Thyroid gland (tissue), 4 donors: ENCODE measurements at places on chromosomes 16 and 17. TPM values are rescaled to one million over a fixed set of nuclear protein-coding genes. Genes with fewer than 3 reads are reported as not detected.

DNA sequence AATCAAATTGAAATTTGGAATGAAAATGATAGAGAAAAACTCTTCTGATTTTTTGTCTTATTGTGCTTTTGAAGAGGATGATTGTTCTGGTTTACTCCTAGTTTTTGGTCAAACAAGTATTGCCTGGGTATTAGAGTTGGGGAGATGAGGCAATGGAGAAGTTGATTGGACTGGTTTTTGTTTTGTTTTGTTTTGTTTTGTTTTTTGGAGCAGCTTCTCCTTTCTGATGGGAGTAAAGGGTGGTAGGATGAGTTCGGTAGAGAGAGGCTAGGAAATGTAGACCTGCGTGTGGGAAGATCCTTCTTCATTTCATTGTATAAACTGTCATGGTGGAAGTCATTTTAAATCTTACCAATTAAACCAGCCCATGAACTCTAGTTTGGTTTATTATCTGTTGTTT lies 17.7 kb downstream of the ATP6V0A1 start:
- no peak overlapping the region for H3K27ac ChIP-seq
- no peak for DNase-seq
- no peaks in the 10 kb centered on the region for H3K4me1 ChIP-seq
- H3K4me3 ChIP-seq, result no peak overlapping the region
- H3K27me3 ChIP-seq, result no peaks in the 10 kb centered on the region

DNA sequence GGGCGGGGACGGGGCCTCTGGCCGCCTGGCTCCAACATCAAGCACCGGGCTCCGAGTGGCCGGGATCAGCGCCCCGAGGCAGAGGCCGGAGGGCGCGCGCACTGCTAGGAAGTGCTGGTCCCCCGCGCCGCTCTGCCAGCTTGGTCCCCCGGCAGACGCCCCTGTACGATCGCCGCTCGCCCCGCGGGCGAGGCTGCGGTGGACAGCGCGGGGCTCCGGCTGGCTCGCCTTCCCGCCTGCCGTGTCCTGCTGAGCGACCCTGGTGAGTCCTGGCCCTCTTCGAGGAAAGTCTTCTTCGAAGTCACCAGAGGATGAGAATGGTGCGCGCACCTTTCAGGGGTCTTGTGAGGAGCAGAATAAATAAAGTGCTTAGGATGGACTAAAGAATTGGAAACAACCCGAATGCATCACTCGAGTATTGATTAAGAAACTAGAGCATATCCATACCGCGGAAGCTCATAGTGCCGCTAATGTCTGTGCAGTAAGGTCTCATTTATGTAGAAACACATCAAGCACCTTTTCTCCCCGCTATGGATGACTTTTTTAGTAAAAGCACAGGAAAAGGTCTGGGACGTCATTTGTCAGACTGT lies 392 bp downstream of the ZNF213 start:
- no peak for DNase-seq
- peaks cover 12% of the 10 kb centered on the region for H3K4me1 ChIP-seq
- peaks cover 4% of the 10 kb centered on the region for H3K36me3 ChIP-seq

DNA sequence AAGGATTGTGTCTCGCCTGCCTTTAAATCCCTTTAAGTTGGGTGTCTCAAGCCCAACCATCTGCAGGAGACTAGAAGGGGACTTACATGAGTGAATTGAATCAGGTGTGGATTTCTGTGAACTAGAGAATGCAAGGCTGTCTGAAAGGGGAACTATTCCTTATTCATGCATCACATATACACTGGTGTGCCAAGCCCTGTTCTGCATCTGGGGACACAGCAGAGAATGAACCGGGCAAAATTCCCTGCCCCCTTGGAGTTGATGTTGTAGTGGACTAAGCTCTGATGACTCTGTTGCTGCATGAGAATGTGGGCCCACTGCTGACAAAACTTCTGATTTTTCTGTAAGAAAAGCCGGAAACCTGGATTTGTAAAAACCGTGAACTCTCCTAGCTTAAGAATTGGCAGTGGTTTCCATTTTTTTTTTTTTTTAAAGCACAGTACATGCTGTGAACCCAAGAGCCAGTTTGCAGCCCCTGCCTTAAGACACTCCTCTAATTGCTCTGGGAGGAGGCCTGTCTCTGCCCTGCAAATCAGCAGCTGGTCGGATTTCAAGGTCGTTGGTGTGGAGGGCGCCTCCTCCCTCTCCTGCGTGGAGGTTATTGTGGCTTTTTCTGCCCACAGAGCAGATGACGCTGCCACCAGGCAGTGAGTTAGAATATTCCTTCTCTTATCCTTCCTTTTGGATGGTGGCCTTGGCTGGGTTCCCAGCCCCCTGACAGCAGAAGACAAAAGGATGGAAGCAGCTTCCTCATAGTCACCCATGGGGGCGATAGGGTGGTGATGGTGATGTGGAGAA lies 131.0 kb downstream of the PRKCB start:
- H3K36me3 ChIP-seq, result no peaks in the 10 kb centered on the region
- no peaks in the 10 kb centered on the region for H3K27me3 ChIP-seq
- H3K4me1 ChIP-seq, result no peaks in the 10 kb centered on the region
- no peak overlapping the region for H3K27ac ChIP-seq
- no peak for DNase-seq

The CCL14 gene
- 43.0 TPM for total RNA-seq

The DOC2B gene
- 6.7 TPM for total RNA-seq

- no peaks in the 10 kb centered on the region for H3K27me3 ChIP-seq
- H3K27ac ChIP-seq, result peak overlapping the region; percentile 82
- DNase-seq, result peak; percentile 25
- no peak overlapping the region for H3K4me3 ChIP-seq
- H3K36me3 ChIP-seq, result peaks cover 13% of the 10 kb centered on the region
- peaks cover 55% of the 10 kb centered on the region for H3K4me1 ChIP-seq
Observed at GRCh38 chr17:1511290-1511689, 5.1 kb downstream of the INPP5K start.

- no peak overlapping the region for H3K4me3 ChIP-seq
- no peak overlapping the region for H3K27ac ChIP-seq
- no peaks in the 10 kb centered on the region for H3K27me3 ChIP-seq
- no peak for DNase-seq
- no peaks in the 10 kb centered on the region for H3K4me1 ChIP-seq
Observed at GRCh38 chr17:71725811-71726210, 395.0 kb upstream of the SOX9 start.

The FLCN gene
- 79.7 TPM for total RNA-seq

- H3K4me3 ChIP-seq, result no peak overlapping the region
- DNase-seq, result peak; percentile 65
- H3K27ac ChIP-seq, result no peak overlapping the region
- H3K4me1 ChIP-seq, result peaks cover 5% of the 10 kb centered on the region
- H3K36me3 ChIP-seq, result peaks cover 25% of the 10 kb centered on the region
Observed at GRCh38 chr17:81002409-81003361, 11.0 kb downstream of the CHMP6 start.

DNA sequence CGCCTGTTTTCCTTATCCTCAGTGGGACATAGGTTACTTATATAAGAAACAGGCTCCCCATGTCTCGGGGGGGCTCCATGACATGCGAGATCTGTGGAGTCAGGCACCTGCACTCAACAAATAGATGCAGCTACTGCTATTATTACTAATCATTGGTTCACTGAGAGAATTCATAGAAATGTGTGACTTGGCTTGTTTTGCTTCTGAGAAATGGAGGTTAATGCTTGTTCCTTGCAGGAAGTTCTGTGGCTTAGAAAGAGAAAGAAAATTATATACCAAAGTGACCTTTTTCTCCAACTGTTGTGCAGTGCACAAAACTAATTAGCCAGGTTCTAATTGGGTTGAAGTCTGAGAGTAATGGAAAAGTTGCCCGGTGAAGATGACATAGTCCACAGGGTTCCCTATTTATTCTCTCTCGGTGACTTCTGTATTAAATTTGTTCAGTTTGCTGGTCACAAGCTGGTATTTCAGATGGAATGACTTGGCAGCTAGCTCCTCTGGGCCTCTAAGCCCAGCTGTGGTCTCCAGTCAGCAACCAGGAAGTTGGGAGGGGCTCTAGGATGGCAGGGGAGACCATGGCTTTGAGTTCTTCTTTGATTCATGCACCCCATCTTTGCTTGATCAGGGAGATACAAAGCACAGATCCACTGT lies 17.6 kb upstream of the MAF start:
- no peaks in the 10 kb centered on the region for H3K4me1 ChIP-seq
- no peak overlapping the region for H3K27ac ChIP-seq
- no peaks in the 10 kb centered on the region for H3K27me3 ChIP-seq
- no peak overlapping the region for H3K4me3 ChIP-seq
- no peaks in the 10 kb centered on the region for H3K36me3 ChIP-seq

The SKA2 gene
- total RNA-seq, result 41.2 TPM

- peaks cover 4% of the 10 kb centered on the region for H3K4me1 ChIP-seq
- no peaks in the 10 kb centered on the region for H3K27me3 ChIP-seq
- no peak for DNase-seq
- no peak overlapping the region for H3K4me3 ChIP-seq
Observed at GRCh38 chr17:50317121-50317520, 28.8 kb upstream of the XYLT2 start.

The KCNH6 gene
- total RNA-seq, result not detected

The METTL2A gene
- total RNA-seq, result 18.6 TPM

GRCh38 chr16:49776085-49776595 lies 79.8 kb downstream of the ZNF423 start:
- peak overlapping the region; percentile 17 for H3K27ac ChIP-seq
- no peaks in the 10 kb centered on the region for H3K27me3 ChIP-seq
- peak; percentile 3 for DNase-seq
- H3K4me3 ChIP-seq, result no peak overlapping the region

DNA sequence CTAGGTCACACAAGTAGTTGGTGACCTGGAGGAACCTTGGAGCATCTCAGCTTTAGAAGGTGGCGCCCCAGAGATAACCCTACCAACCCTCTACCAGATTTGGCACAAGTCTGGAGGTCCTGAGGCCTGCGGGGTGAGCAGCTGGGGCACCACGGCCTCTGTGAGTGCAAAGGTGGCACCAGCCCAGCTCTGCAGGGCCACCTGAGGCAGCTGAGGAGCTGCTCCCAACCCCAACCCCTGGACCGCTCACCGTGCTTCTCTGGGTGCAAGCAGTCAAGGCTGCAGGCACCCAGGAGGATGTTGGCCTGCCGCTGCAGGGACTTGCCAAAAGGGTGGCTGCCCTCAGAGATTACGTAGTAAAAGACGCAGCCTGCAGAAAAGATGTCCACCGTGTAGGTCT lies 28.4 kb upstream of the ICAM2 start:
- H3K4me3 ChIP-seq, result no peak overlapping the region
- DNase-seq, result no peak
- H3K27ac ChIP-seq, result no peak overlapping the region
- H3K27me3 ChIP-seq, result no peaks in the 10 kb centered on the region
- peaks cover 55% of the 10 kb centered on the region for H3K36me3 ChIP-seq
- no peaks in the 10 kb centered on the region for H3K4me1 ChIP-seq

The FOXN1 gene
- 0.34 TPM for total RNA-seq

DNA sequence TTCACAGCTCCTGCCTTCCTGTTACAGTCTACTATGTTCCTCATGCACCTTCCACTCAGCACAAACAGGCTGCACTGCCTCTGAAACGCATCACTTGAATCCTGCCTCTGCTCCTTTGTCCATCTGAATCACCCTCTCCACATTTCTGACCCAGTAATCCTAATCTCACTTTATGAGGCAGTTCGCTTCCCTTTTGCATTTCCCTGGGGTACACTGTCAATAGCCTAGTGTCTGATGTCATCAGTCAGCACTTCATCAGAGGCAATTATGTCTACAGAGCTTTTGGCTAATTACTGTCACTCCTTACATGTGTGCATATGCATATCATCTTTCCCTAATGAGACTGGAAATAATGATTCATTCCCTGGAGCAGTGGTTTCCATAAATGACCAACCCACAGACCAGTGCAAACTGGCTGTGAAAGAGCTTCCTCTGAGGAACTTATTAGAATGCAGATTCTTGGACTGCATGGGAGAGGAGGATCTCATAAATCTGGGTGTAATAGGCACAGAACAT lies 23.6 kb downstream of the CA4 start:
- H3K27ac ChIP-seq, result no peak overlapping the region
- no peak overlapping the region for H3K4me3 ChIP-seq
- DNase-seq, result no peak
- no peaks in the 10 kb centered on the region for H3K4me1 ChIP-seq

The RBFOX1 gene
- not detected for total RNA-seq

The BAIAP3 gene
- 0.67 TPM for total RNA-seq

The AGRP gene
- not detected for total RNA-seq

DNA sequence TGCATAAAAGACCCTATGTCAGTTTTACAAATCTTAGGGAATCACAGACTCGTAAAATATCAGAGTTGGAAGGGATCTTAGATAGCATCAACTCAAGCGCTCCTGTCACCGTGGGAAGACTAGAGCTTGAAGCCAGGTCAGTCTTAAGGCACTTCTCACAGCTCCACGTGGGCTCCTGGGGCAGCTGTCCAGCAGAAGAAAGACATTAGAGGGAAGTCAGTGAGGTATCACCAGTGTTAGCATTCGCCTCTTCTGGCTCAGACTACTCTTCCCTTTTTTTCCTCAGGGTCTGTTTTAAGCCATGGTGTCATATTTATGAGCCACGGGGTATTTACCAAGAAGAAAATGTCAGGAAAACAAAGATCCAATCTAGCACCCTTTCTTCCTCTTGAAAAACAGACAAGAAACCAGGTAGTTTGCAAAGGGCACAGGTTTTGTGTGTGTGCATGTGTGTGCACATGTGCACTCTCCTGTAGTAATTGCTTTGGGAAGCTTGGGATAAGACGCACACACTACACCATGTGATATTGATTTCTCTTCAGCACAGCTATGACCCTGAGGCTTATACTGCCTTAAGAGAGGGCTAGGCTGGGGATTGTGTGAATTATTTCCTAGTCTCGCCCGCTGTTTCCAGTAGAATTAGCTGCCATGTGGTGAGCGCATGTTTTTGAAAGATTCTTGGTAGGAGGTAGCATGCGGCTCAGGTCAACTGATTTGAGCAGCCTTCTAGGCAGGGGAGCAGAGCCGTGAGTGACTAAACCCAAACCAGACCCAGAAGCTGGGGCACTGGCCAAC lies 61.0 kb upstream of the ELAC2 start:
- H3K4me3 ChIP-seq, result no peak overlapping the region
- no peak for DNase-seq
- H3K4me1 ChIP-seq, result no peaks in the 10 kb centered on the region
- no peak overlapping the region for H3K27ac ChIP-seq

- peaks cover 17% of the 10 kb centered on the region for H3K4me1 ChIP-seq
- H3K27ac ChIP-seq, result peak overlapping the region; percentile 33
- DNase-seq, result no peak
- no peaks in the 10 kb centered on the region for H3K36me3 ChIP-seq
Observed at GRCh38 chr16:3998793-3999478, 117.3 kb downstream of the ADCY9 start.

DNA sequence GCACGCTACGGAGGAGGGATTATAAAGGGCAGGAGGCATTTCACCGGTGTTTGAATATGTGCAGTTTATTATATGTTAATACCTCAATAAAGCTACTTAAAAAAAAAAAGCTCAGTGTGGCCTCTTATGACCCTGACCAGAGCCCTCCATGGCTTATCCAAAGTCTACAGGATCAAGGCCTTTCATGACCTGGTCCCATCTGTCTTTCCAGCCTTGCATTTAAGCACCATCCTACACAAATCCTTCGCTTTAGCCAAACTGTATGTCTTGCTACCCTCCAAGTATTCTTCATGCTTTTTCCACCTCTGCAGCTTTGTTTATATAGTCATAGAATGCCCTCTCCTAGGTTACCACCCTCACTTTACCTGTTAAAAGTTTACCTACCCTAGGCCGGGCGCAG lies 6.5 kb downstream of the MFSD6L start:
- no peaks in the 10 kb centered on the region for H3K27me3 ChIP-seq
- DNase-seq, result no peak
- H3K4me1 ChIP-seq, result no peaks in the 10 kb centered on the region
- no peak overlapping the region for H3K4me3 ChIP-seq
- no peaks in the 10 kb centered on the region for H3K36me3 ChIP-seq
- no peak overlapping the region for H3K27ac ChIP-seq

The ZNF213 gene
- total RNA-seq, result 10.2 TPM

The KRT24 gene
- not detected for total RNA-seq
